AG04450 (cell line): ENCODE measurements at places on chromosomes 6 and 20.

GRCh38 chr20:29306390-29307072, 1950.9 kb upstream of the DEFB115 start:
- DNase-seq: no peak

DNA sequence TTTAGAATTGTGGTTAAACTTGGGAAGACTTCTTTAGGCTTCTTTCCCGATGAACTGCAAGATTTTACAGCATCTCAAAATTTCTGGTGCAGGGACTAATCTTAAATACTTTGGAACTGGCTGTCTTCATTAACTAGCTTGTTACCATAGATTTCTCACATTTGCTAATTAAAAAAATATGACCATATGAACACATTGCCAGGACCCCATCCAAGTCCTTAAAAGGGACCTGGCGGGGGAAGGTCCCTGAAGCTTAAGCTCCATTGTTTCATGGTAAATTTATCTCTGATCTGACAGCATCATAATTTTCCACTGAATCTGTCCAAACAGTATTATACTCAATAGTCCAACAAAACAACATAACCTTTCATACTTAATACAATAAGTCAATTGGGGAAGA, 517.8 kb upstream of the FLRT3 start:
- DNase-seq: no peak

GRCh38 chr6:35435074-35435837, 16.9 kb upstream of the FANCE start:
- DNase-seq: no peak

DNA sequence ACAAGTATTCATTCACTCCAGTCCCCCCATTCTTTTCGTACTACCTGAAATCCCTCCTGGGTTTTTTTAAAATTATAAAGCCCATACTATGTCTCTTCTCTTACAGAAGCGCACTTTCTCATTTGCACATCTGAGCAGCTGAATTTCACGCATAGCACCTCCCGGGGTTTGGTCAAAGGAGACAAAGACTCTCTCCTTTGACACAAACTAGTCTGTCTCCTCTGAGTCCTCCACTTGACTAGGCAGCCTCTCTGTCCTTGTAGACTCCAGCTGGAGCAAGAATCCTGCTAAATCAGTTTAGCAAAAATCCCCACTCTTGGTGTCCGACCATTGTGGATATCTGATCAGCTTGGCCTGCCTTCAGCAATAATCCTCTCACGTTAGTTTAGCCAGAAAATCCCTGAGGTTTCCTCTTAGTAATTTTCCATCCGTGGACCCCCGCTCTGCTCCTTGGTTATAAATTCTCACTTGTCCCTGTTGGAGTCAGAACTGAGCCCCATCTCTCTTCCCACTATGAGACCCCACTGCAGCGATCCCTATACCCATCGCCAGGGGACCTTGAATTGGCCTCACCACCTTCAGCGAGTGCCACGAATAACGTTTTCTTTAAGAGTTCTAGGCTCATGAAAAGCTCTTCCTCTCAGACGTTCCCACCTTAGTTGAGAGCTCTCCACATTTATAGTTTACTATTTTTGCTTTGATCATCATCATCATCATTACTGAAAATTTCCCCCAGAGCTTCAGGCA, 29.0 kb downstream of the PDYN start:
- no peak for DNase-seq

DNA sequence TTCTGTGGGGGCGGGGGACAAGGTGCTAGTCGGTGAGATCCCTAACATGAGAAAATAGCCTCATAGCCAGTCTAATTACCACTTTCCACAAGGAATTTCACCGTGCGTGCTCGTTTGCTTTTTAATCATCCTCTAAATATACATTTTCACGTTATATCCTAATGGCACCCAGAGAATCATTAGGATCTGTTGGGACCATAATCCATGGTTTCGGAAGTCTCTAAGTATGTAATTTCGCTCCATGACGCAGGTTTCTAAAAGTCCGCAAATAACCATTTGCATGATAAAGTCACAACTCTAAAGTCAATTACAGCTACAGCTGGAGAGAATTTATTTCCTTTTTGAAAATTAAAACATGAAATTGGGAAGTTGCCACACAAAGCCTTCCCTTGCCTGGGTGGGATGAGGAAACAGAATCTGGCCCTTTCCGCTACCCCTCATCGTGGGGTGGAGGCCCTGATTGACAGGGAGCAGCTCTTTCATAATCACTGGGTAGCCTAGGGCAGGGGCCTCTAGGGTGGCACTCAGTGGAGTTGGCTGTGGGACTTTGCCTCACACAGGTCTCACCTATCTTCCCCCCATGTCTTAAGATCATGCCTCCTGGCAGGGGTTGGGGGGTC, 81.9 kb downstream of the LRFN2 start:
- no peak for DNase-seq

GRCh38 chr6:47133230-47134000, 91.3 kb upstream of the ADGRF1 start:
- DNase-seq: no peak

DNA sequence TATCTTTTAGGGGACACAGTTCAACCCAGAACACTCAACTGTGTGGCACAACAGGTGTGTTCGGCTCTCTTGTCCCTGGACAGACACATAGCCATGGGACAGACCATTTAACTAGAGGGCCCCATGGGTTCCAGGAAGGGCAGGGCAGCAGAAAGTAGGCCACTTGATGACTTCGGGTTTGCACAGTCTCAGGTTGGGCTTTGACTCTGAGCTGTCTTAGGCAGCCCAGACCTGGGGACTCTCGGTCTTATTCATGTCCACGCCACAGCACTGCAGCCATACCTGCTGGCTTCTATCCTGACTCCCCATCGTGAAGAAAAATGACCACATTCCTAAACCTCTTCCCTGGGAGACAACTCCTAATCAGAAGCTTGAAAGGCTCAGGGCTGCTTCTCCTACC, 146.1 kb upstream of the AKAP12 start:
- DNase-seq: no peak

DNA sequence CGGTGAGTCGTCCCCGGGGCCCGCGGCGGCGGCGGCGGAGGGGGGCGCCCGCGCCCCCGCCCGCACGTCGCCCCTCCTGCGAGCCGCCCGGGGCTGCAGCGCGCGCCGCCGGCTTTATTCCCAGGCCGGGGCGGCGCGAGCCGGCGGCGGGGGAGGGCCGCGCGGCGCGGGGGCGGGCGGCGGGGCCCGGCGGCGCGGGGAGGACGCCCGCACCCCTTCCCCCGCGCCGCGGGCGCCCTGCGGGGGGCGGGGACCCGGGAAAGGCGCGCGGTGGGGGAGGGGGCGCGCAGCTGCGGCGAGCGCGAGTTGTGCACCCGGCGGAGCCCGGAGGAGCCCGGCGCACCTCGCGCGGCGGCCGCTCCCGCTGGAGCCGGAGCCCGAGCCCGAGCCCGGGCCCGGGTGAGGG, 646 bp downstream of the HMGA1 start:
- no peak for DNase-seq

DNA sequence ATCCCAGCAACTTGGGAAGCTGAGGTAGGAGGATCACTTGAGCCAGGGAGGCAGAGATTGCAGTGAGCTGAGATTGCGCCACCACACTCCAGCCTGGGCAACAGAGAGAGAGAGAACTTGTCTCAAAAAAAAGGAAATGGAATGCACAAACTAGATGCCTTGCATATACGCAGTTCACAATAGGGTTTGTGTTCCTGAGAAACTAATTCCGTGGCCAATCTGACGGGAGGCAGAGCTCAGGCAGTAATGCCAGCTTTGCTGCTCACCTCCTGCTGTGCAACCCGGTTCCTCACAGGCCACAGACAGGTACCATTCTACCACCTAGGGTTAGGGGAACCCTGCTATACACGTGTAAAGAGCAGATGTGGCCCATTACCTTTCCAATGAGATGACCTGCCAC, 1.4 kb downstream of the CDK5RAP1 start:
- no peak for DNase-seq

DNA sequence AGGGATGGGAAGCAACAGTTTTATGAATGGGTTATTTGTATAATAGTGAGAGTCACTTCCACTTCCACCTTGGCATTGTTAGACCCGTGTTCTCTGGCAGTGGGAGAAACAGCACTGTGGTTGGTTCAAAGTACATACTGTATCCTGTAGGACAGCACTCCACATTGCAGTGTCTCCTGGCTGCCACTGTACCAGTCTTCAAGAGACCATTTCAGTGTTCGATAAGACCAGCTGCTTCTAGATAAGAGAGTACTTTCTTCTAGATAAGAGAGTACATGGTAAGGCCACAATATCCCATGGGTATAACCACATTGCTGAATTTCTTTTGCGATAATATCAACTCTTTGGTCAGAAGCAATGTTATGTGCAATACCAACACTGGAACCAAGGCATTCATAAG, 28.8 kb downstream of the FITM2 start:
- no peak for DNase-seq

DNA sequence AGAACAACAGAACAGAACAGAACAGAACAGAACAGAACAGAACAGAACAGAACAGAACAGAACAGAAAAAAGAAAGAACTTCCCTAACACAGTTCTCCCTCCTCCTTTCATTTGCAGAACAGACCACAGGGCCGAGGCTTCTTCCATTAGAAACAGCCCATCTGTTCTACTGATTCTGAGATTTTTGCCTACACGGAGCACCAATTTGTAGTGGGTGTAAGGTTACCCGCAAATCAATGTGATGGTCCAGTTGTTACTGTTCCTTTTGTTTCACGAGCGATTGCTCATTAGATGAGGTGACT, 734 bp upstream of the OGFRL1 start:
- DNase-seq: no peak

DNA sequence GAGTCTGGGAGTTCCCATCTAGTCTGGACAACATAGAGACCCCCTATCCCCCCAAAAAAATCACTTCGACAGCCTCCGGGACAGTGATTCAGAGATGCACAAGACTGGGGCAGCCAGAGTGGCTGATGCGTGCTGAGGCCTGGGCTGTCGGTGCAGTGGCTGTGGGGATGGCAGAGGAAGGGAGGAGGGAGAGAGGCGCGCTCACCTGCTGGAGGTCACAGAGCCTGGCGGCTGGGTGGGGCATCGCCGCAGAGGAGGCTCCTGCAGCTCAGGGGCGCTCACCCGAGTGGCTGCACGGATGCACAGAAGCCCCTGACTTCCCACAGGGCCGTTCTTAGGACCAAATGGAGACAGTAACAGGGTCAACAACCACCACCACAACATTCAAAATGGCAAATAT, 182.8 kb downstream of the SMOC2 start:
- no peak for DNase-seq

GRCh38 chr20:7977709-7978108, 37.5 kb upstream of the HAO1 start:
- DNase-seq: no peak

GRCh38 chr6:12890171-12890790, 173.7 kb downstream of the PHACTR1 start:
- no peak for DNase-seq

DNA sequence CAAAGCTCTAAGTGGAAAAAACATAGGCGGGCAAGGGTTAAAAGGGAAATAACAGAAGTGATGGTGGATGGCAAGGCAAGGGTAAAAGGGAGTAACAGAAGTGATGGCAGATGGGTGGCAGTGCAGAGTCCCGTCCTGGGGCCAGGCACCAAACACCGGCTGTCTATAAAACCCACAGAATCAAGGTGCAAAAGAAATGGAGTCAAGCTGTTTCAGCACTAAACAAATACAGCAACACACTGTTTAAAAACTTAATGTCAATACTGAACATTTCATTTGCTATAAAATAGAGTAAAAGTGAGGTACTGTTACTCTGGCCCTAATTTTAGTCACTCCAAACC, 87.6 kb downstream of the MAN1A1 start:
- no peak for DNase-seq

- DNase-seq: peak; percentile 56
Measured at GRCh38 chr6:18242062-18242851, 22.1 kb downstream of the DEK start.

DNA sequence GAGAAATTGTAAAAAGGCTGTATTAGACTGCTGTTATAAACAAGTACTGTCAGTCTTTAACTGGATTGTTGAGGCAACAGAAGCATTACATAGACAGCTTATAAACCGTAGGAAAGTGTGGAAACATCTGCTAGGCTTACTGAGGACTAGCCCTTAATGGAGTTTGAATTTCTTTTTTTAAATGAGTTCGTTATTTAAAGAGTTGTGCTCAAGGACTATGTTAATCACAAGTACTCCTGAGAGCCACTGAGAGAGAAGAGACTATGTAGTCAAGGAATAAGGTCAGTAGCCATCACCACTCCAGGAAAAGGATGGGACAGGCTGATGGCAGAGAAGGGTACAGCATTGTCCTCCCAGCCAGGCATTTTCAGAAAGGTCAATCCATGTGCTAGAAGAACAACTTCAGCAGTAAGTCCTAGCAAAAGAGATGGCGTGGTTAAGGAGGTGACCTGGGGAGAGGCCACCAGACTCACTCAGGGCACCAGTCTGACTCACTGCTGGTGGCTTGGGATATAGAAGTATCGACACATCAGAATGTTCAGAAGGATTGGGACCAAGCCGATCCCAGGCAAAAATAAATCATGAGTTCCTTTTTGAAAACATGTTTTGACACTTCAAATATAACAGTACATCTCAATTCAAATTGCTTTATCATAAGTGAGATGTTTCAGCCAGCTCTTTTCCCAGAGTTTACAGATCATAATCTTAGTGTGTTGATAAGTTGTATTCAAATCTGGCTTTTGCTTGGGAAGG, 6.4 kb downstream of the RPS12 start:
- DNase-seq: no peak

- no peak for DNase-seq
Measured at GRCh38 chr6:89284081-89284480, 31.0 kb downstream of the GABRR2 start.

DNA sequence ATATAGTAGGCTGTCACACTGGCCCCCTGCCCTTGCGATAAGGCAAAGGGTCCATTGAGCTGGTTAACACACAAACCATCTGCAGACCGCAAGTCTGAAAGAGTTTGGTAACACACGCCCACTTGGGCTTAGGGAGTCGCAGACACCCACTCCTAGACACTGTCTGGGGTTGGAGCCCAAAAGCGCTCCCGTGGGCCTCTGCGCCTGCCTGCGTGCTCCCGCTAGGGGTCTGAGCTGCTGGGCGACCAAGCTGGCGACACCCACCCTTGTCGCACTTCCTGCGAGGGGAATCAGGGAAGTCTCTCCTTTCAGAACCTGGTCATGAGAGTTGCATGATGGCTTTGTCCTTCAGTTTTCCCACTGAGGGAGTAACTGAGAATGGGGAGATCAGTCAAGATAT, 653.0 kb downstream of the HTR1B start:
- no peak for DNase-seq

DNA sequence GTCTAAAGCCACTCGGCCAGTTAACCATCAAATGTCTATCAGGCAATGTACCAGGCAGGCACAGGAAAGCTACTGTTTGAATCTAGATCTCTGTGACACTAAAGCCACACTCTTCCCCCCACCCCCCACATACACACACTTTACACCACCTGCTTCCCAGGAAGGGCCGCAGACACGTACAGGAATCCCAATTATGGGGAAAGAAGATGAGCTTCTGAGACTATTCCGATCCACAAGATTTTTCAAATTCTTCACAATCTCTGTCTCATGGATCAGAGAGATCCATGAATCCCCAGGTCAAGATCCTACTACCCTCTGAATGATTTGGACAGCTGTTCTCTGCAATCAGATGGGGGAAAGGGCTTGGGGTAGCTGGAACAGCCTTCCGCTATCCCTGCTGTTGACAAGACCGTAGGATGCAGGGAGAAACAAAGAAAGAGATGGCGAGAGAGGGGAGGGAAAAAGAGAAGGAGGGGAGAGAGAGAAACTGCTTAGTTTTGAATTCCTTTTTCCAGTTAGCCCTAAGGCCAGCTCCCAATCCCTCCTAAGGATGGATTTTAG, 25.4 kb upstream of the RIMS4 start:
- no peak for DNase-seq

GRCh38 chr20:19583532-19584175, 174.4 kb upstream of the RIN2 start:
- no peak for DNase-seq

GRCh38 chr20:9460518-9460917, 53.9 kb upstream of the LAMP5 start:
- no peak for DNase-seq

GRCh38 chr20:63833776-63834490, 2.9 kb upstream of the ZBTB46 start:
- DNase-seq: peak; percentile 74
